Activated CD4-positive, alpha-beta T cell treated with anti-CD3 and anti-CD28 coated beads for 24 hours (primary cell): ENCODE measurements at places on chromosomes 7 and 10.

GRCh38 chr7:26657686-26658388 lies 206.6 kb downstream of the SKAP2 start:
- no peak for DNase-seq

DNA sequence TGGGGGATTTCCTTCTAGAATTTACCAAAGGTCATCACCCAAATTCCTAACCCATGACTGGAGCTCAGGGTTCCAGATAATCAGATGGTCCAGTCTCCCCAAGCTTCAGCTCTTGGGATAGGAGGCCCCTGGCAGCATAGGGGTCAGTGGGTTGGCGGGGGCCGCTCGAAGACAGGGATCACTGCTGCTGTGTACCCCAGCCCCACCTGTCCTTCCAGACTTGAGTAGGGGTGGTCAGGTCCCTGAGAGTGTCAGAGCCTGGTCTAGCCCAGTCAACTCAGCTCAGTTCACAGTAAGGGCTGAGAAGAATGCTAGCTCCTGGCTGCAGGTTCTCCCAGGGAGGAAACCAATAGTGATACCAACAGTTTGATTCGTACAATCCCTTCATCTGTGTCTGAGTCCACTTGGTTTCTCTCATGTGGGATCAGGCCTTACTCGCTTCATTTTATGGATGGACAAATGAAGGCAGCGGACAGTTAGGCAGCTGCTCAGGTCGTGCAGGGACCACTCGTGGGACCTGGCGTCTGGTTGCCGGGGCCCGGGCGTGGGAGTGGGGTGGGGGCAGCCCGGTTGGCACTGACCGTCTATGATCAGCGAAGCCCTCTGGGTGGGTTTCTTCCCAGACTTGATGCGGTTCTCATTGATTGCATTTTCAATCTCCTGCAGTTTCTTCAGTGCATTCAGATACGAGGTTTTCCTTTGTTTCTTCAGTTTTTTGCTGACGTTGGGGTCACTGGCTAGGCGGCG lies 78.9 kb downstream of the PRPF18 start:
- DNase-seq = no peak

DNA sequence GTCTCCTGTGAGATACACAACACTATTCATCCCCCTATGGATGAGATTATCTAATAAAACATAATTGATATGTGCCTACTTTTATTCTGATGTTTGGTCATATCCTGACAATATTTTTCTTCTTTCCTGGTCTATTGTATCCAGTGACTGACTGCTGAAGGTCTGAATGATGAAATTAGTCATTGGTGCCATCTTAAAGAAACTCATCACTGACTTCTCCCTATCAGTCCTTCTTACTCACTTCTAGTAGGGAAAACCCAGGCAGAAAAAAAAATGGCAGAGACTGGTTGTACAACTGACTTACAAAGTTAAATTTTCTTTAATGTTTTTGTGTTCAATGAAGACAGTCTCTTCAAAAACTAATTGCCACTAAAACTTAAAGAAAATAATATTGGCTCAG lies 377.4 kb downstream of the HTR7 start:
- no peak for DNase-seq

- DNase-seq = no peak
Observed at GRCh38 chr7:153588586-153588985, 463.6 kb upstream of the DPP6 start.

DNA sequence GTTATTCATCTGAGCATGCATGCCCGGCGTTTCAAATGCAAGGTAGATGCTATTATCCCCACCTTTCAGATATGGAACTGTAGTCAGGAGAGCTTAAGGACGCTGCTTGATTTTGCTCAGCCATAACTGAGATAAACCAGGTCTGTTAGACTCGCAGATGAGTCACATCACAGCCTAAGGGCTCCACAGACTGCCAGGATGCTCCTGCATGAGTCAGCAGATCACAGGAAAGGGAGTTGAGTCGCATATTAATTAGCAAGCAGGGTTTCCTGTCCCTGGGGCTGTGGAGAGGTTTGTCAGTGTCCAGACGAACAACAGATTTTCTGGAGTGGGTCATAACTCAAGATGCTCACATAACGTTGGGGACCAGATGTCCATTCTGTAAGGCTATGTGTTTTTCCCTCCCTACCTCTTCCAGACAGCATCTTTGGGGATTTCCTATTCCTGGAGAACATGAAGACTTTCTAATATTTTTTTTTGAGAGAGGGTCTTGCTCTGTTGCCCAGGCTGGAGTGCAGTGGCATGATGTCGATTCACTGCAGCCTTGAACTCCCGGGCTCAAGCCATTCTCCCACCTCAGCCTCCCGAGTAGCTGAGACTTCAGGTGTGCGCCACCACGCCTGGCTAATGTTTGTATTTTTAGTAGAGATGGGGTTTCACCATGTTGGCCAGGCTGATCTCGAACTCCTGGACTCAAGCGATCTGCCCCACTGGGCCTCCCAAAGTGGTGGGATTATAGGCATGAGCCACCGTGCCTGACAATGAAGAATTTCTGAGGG lies 36.7 kb downstream of the PFKFB3 start:
- DNase-seq = peak; percentile 42

- DNase-seq = no peak
Observed at GRCh38 chr7:73981933-73982332, 46.0 kb upstream of the ELN start.

DNA sequence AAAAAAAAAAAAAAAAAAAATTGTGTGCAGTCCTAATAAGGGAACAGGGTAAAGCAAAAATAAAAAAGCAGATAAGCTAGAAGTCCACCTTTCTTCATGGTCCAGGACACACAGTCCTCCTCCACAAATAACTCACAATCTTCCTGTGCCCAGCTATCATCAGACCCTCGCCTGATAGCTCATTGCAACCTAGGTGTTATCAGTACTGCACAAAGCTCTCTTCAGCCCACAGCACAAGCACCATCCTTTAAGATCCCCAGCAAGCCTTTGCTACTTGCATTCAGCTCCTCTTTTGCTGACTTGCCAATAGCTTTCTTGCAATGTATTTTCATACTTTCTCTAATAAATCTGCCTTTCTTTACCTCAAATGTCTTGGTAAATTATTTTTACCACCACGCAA lies 5.0 kb downstream of the NDUFA5 start:
- no peak for DNase-seq

GRCh38 chr7:17396692-17397091 lies 98.2 kb downstream of the AHR start:
- DNase-seq = no peak
